ENCODE measurements at places on chromosomes 11 and 22.

- DNase-seq, result no peak
Observed at GRCh38 chr22:48106715-48107259, 1344.3 kb downstream of the TBC1D22A start.

- no peak for DNase-seq
Observed at GRCh38 chr22:46280999-46281623, 13.3 kb downstream of the TTC38 start.

DNA sequence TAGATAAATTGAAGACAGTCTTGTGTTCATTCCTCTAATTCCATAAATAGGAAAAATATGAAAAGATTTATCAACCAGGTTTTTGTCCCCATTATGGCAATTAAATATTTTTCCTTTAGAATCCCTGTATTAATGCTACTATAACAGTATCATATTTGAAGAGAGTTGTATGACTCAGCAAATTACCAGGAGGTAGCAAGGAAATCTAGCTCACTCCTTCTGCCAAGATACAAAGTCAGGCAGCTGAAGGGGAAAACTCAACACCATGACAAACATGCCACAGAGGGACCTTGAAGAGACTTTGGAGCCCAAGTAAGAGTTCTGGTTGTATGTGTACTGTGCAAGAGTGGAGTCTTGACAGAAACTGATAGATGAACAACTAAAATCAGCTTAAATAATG, 143.3 kb downstream of the GUCY1A2 start:
- no peak for DNase-seq

- no peak for DNase-seq
Observed at GRCh38 chr11:121206810-121207209, 85.8 kb upstream of the SC5D start.

DNA sequence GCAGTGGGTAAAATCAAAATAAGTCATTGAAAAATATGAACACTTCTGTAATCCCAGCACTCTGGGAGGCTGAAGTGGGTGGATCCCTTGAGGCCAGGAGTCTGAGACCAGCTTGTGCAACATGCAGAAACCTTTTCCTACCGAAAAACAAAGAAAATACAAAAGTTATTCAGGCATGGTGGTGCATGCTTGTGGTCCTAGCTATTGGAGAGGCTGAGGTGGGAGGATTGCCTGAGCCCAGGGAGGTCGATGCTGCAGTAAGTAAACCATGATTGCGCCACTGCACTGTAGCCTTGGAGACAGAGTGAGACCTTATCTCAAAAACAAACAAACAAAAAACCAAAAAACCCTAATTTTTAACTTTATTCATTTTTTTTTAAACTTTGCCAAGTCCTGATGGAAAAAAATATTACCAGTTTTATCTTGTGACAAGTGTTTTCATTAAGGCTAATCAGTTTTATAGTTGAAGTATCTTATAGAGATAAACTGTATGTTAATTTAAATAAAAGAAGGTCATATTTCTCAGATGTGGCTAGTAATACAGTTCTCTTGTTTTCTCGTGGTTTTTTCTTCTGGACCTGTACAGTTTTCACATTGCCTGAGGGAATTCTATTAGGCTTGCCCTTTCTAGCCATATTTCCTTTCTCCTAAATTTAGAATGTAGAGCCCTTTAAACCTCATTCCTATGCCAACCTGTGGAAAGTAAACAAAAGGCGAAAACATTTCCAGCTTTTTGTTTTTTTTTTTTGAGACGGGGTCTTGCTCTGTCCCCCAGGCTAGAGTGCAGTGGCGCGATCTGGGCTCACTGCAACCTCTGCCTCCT, 9.4 kb downstream of the HIPK3 start:
- DNase-seq, result no peak

DNA sequence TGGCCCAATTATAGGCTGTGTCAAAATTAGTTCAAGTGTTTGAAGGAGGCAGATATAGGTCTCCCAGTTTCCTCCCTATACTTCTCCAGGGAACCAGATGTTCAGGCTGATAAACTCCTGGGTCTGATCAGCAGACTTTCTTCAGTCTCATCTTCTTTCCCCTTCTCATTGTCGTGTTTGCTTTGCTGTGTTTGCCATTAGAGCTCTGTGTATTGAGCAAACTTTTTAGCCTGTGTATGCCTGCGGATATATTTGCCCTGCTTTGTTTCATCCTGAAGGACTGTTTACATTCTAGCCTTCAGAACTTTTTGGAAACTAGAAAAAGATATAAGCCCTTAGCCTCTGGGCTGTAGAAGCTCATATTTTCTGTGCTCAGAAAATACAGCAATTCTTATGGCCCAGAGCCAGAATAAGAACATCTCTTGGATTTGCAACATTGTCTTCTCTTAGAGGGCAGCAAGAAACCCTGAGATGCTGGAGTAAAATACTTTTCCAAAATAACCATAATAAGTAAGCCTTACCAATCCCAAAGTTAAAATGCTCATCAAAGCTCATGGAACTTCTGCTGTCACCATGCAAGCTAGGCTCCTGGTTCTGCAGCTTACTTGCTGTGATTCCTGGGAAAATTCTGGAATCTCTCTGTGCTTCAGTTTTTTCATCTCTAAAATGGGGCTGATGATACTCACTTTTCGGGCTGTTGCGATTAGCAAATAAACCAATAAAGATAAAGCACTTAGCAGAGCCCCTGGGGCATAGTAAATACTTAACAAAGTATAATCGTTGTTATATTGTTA, 34.1 kb upstream of the ME3 start:
- DNase-seq, result no peak

- no peak for DNase-seq
Observed at GRCh38 chr11:113446112-113446511, 29.1 kb downstream of the DRD2 start.

DNA sequence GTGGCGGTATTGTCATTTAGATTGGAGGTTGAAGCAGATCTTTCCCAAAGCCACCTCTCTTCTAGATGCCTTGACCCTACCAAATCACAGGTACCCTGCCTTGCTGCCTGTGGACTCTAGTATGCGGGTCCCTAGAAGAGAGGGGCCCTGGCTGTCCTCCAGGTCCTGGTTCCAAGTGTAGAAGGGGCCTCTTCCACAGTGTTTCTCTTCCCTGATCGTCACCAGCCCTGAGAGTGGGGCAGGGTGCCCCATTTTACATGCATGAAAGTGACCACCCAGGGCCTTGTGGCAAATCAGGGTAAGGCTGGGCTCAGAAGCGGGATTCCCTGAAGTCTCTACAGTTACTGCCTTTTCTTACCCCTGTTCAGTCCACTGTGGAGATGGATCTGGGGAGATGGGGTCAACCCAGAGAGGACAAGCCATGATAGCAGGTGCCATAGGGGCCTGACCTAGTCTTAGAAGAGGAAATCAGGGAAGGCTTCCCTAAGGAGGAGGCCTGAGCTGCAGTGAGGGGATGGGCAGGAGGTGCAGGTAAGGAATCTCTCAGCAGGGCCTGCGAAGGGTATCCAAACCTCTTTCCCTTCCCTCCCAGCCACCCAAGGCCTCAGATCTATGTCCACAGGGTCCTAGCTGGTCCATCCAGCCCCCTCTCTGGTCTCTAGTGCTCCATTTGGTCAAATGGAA, 1.2 kb upstream of the LRRC32 start:
- no peak for DNase-seq

- no peak for DNase-seq
Observed at GRCh38 chr11:118046051-118046963, 30.6 kb upstream of the TMPRSS4 start.
